ENCODE measurements at places on chromosomes 7 and 10.

- DNase-seq = no peak
Measured at GRCh38 chr10:13062803-13063202, 37.2 kb upstream of the OPTN start.

DNA sequence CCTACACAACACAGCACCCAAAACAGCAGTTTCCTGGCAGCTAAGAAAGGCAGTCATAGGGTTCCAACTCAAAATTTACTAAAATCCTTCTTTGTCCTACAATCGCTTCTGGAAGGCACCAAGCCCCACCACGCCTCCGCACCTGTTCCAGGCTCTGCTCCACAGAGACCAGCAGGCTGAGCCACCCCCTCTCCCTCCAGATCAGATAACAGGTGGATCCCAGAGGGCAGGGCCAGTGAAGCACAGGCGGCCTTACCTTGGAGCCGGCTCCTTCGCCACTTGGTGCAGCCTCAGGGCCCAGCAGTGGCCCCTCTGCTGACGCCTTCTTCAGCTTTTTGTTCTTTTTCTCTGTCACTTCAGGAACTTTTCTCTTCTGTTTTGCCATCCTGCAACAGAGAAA, 33.0 kb downstream of the ZFAND2A start:
- no peak for DNase-seq

- no peak for DNase-seq
Measured at GRCh38 chr10:96366508-96366907, 7.7 kb upstream of the OPALIN start.

DNA sequence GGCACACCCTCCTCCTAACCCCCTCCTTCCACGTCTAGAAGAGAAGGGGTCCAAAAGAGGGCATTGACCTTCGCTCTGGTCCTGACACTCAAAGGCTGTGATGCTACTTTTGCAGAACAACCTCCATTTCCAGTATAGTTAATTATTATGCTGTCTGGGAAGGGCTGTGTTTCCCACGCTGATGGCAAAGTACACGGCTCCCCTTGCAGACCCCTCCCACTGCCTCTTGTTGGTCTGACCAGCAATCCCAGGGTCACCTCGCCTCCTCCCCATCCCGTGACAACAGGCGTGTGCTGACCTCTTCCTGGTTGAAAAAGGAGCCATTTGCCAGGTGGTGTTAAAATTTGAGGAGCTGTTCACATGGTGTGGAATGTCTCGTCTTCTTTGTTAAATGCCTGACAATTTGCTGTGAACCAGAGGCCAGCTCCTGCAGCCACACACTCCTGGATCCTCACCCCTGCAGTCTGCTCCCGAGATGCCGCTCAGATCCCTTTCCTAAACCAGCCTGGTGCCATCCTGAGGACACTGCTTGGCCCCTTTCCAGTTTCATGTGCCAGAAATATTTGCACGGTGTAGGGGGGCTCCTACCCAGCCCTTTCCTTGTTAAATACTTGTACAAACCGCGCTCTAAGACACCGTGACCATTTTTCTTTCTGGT, 321.7 kb downstream of the WDR37 start:
- no peak for DNase-seq

DNA sequence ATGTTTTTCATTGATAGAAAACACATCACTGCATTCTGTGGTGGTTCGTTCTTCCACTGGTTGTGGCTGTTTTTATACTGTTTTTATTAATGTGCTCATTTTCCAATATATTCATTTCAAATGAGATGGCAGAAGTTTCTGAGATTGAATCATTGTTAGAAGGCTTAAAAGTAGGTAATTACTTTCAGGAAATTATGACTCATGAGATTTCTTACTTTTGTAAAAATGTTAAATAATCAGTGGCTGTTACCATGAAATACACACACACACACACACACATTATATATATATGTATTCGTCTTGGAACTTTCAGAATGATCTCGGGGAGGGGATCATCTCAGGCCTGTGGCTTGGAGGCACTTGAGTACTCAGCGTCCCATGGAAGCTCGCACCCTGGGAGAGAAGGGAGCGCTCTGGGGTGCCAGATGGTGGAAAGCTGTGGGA, 66.1 kb downstream of the ZMYND11 start:
- DNase-seq = no peak

- DNase-seq = no peak
Measured at GRCh38 chr10:77898323-77899079, 28.1 kb downstream of the DLG5 start.
